Epithelial cell of esophagus (primary cell): ENCODE measurements at places on chromosomes 6 and 20.

DNA sequence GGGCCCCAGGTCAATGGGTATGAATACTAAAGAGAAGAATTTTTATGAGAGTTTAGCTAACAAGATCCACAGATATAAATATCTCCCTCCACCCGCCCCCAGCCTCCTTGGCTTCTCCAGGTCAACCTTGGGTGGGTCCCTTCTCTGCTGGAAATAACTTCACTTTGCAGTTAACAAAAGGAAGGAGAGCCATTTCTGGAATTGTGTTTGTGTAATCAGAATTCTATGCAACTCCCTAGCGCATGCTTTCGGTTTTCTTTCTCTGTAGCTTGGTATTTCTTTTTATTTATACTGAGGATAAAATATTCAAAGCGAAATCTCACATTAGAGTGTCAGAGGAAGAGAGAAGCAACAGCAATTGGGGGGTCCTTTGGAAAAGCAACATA is 27.1 kb downstream of the RIPOR2 start:
- DNase-seq = no peak

- DNase-seq = no peak
Observed at GRCh38 chr6:75611702-75612375, 10.2 kb downstream of the SENP6 start.

DNA sequence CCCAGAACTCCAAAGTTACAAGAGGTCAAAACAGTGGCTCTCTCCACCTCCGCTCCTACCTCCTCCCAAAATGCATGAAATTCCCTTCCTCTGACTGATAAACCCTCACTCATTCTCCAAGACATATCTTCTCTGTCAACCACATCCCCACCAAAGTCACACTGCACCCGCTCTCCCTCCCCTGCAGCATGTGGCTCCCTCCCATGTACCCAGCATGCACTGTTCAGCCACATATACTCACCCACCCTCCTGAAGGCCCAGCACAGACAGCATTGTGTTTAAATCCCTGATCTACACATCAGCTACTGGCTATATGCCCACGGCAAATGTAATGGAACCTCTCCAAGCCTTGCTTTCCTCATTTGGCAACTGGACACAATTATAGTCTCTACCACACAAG is 5.5 kb upstream of the POU5F1 start:
- no peak for DNase-seq

GRCh38 chr6:46677314-46677654 is 10.4 kb upstream of the TDRD6 start:
- DNase-seq = peak; percentile 13

GRCh38 chr6:135853227-135853626 is 1.7 kb downstream of the PDE7B start:
- DNase-seq = no peak

DNA sequence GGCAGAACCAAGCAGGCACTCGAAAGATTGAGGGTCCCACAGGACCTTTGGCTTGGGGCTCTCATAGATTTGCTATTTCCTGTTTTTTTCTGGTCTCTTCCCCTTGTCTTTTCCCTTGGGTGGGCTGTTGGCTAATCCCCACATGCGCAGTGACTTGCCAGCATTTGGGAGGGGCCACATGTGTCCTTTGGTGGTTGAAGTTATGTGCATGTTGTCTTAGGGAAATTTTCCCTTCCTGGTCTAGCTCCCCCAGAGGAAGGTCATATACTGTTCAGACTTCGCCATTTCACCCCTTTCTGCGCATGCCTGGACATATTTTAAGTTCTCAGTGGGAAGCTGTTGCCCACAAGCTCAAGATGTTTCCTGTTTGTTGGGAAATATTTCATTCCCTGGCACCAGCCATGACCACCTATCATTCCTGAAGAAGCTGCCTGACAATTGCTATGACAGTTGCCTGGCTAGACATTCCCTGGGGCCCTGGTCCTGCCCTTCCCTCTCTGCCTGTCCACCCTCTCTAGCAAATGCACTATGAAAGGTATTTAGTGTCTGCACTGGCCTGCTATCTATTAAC is 156.2 kb upstream of the THBS2 start:
- DNase-seq = peak; percentile 3

- DNase-seq = no peak
Observed at GRCh38 chr6:25167961-25168360, 111.2 kb upstream of the CARMIL1 start.

- peak; percentile 47 for DNase-seq
Observed at GRCh38 chr20:35568645-35569044, 26.8 kb downstream of the ERGIC3 start.

- DNase-seq = no peak
Observed at GRCh38 chr6:28333047-28333446, 2.9 kb downstream of the ZSCAN31 start.

DNA sequence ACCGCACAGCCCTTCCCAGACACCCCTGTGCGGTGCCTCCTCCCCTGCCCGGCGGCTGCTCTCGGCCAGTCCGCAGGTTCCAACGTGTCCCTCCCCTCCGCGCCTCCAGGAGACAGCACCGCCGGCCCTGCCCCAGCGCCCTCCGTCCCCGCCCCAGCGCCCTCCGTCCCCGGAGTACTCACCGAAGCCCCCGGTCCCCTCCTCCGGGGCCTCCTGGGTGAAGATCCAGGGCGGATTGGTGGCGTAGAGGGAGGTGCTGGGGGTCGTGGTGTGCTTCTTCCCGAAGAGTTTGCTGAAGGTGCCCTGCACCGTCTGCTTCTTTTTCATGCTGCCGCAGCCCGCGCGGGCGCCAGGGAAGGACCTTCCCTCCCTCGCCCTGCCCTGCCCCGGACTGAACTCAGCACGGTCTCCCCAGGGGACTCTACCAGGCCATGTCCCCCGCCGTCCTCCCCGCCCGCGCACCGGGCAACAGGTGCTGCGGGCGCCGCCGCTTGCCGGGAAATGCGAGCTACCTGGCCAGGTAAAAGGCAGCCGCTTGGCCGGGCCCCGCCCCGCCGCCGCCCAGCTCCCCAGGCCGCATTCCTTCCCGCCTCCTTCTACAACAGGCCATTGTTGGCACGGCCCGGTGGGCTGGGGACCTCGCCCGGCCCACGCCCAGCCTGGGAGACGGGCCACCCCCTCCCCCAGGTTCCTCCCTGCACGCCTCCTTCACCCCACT is at the start of gene C6orf132:
C6orf132 (minus strand) TSS at position 503 of the 718 bp plus-strand sequence; CDS start at position 327, 176 bp downstream.
- peak; percentile 88 for DNase-seq

GRCh38 chr6:119575721-119576120 is 226.2 kb upstream of the MAN1A1 start:
- peak; percentile 69 for DNase-seq

- peak; percentile 80 for DNase-seq
Observed at GRCh38 chr20:39117491-39117890, 155.3 kb downstream of the DHX35 start.

- DNase-seq = no peak
Observed at GRCh38 chr6:135173242-135173988, 7.7 kb upstream of the MYB start.

DNA sequence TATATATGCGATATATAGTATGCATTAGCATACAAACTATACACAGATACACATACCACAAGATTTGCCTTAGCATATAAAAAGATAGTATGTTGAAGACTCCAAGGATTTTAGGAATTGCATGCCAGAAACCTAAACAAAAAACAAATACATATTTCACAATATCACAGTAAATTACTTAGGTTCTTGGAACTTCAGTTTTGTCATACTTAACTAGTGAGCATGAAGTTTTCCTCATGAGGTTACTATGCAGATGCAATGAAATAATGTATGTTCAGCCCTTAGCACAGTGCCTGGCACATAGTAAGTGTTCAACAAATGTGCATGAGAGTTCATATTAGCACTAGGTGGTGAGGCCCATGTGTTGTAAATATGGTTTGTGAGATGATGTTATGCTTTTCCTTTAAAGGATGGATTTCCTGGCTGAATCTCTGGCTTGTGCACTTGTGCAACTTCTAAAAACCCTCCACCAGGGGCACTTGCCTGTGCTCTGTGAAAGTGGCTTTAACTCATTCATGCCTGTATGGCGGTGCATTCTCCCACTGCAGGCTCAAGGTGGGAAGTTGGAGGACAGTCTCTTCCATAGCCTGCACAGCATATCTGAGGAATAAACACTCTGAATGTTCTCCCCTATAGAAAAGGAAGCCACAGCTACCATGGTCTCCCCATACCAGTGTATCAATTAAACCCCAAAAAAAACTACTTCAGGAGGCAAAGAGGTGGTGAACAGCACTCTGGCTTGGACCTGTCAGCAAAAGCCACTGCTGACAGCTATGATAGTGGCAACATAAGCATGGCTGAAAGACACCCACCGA is 624.1 kb upstream of the CDH4 start:
- no peak for DNase-seq

- DNase-seq = peak; percentile 93
Observed at GRCh38 chr6:3013486-3013885, 13.8 kb downstream of the NQO2 start.

DNA sequence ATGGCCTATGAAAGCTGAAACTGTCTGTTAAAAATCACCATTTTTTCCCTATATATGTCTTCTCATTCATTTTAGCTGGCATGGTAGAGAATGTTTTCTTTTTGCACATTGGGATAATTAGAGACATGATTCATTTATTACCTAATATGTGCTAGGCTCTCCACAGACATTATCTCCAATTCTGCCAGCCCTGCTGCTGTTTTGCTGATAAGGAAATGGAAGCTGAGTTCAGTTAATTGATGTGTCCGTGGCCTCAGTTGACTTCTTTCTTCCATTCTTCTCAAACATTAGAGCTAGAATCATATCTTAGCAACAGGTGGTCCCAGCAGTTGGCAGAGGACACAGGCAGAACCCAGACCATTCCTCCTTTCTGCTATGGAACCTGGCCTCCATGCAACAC is 644.1 kb upstream of the CITED2 start:
- no peak for DNase-seq

- peak; percentile 92 for DNase-seq
Observed at GRCh38 chr6:96520171-96521115, 1.2 kb upstream of the UFL1 start.

- DNase-seq = no peak
Observed at GRCh38 chr6:169220068-169220964, 33.3 kb downstream of the THBS2 start.
